ENCODE measurements at places on chromosomes 12 and 14. TPM values are rescaled to one million over a fixed set of nuclear protein-coding genes. Genes with fewer than 3 reads are reported as not detected.

- H3K27me3 ChIP-seq = no peaks in the 10 kb centered on the region
- H3K36me3 ChIP-seq = no peaks in the 10 kb centered on the region
- no peak overlapping the region for H3K27ac ChIP-seq
- no peak for DNase-seq
- H3K4me3 ChIP-seq = no peak overlapping the region
These were observed 441.9 kb downstream of the TMEM121 start for GRCh38 chr14:105968291-105968690.

DNA sequence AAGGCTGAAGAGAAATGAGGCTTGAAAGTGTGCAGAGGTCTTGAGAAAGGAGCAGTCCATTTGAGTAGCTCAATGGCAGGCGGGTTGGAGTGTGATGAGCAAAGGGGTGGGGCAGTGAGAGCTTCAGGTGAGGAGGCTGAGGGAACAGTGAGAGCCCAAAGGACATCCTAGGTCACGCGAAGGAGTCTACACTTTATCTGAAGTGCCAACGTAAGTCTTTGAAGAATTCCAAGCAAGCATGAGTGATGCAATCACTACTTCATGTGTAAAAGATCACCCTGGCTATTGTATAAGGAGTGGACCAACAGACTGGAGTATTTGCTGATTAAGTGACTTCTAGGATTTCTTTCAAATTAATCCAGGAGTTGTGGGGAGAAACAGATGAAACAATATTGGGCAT lies 159.9 kb upstream of the HIF1A start:
- no peaks in the 10 kb centered on the region for H3K27me3 ChIP-seq
- H3K27ac ChIP-seq = no peak overlapping the region
- H3K4me3 ChIP-seq = no peak overlapping the region
- H3K36me3 ChIP-seq = peaks cover 75% of the 10 kb centered on the region
- peaks cover 10% of the 10 kb centered on the region for H3K4me1 ChIP-seq
- DNase-seq = no peak

- no peak overlapping the region for H3K27ac ChIP-seq
- DNase-seq = no peak
- H3K36me3 ChIP-seq = no peaks in the 10 kb centered on the region
- no peaks in the 10 kb centered on the region for H3K4me1 ChIP-seq
- no peaks in the 10 kb centered on the region for H3K27me3 ChIP-seq
These were observed 41.0 kb upstream of the NPAS3 start for GRCh38 chr14:32897698-32898064.

The MYRFL gene
- not detected for polyA plus RNA-seq

The SERPINA3 gene
- not detected for polyA plus RNA-seq

The TMEM132C gene
- not detected for polyA plus RNA-seq

The TSHR gene
- polyA plus RNA-seq = not detected

Measured in CD8-positive, alpha-beta memory T cell (primary cell).